Epithelial cell of proximal tubule (primary cell): ENCODE measurements at places on chromosomes 7 and 10. TPM values are rescaled to one million over a fixed set of nuclear protein-coding genes. Genes with fewer than 3 reads are reported as not detected.
A peak's percentile ranks its signal among the peaks of the same experiment; 100 is the strongest.

Gene PRSS2
- total RNA-seq = 0.43 TPM in 1 of 2 replicates, not detected in the other

- no peak for DNase-seq
These were observed 77.6 kb upstream of the UNC5B start for GRCh38 chr10:71134732-71135211.

- DNase-seq = peak; percentile 70
These were observed 75.1 kb upstream of the PTPRZ1 start for GRCh38 chr7:121797657-121798452.

DNA sequence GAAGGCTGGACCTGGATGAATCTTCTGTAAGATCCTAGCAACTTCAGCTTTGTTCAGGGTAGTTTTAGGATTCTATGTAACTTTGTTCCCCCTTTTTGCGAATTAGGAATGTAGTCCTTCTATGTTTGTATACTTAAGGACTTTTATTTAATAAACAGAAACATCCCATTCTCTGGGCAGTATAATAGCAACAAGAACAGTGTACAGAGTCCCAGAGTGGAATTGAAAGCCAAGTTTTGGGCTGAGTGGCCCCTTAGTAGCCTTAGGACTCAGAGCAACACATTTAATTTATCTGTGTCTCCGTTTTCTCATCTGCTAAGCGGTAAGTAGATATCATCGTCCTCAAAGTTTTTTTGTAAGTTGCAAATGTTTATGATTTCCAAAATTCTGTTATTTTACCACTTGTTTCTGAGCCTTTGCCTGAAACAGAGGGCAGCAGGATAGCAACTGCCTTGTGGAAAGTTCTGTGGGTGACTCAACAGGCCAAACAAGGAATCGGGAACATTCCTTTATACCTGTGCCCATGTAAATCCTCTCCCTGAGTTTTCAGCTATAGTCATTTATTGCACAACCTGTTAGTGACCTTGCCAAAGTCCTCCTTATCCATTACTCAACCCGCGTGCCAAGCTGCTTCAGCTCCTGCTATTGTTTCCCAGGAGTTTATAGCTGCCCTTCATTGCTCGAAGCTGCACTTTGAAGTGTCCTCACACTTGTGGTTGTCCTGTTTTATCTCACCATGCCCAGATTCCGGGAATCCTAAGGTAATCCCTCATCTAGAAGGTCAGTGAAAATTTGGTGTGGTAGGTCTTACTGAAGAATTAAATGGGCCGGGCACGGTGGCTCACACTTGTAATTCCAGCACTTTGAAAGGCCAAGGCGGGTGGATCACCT lies 199.1 kb upstream of the AHR start:
- peak; percentile 72 for DNase-seq

DNA sequence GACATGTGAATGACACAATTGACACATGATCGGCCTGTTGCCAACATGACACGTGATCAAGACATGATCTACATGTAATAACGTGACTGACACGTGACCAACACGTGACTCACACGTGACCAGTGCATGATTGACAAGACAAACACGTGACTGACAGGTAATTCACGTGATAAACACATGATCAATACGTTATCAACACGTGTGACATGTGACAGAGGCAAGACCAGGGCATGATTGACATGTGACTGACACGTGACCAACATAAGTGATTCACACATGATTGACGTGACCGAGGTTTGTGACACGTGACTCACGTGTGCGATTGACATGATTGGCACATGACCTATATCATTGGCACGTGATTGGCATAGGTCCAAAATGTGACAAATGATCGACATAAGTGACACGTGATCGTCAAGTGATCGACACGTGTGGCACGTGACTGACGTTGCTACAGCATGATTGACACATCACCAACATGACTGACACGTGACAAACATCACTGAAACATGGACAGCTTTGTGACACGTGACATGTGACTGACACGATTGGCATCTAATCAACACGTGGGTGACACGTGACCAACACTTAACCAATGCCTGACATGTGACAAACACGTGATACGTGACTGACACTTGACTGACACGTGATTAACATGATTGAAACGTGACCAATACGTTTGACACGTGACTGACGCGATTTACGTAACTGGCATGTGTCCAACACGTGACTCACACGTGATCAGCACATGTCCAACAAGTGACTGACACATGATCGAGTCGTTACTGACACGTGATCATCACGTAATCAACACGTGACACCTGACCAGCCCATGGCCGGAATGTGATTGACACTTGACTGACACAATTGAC lies 23.0 kb downstream of the CRPPA start:
- no peak for DNase-seq

Gene IGF2BP3
- total RNA-seq = 42.4 and 49.3 TPM in 2 replicates

Gene ACSM6
- not detected in 2 replicates for total RNA-seq

DNA sequence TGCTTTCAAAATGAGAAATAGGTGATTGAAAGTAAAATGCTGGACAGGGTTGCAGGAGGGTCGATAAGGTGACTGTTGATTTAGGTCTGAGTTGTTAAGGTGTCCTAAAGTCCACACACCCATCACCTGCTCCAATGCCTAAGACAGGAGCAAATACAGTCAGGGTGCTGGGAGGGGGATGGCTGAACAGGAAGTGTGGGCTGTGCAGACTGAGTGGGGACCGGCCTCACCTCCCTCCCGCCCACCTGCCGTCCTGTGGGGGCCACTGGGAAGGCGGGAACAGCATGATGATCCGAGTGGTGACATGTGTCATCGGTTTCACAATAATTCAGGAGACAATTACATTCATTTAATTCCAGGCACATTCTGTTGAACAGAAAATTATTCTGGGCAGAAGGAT lies 260.8 kb downstream of the DNAJB6 start:
- no peak for DNase-seq

- DNase-seq = no peak
These were observed 25.4 kb upstream of the PRXL2A start for GRCh38 chr10:80382989-80383388.

GRCh38 chr10:104074505-104074904 lies 11.2 kb downstream of the COL17A1 start:
- no peak for DNase-seq

GRCh38 chr7:2016761-2017480 lies 215.8 kb downstream of the MAD1L1 start:
- DNase-seq = no peak

DNA sequence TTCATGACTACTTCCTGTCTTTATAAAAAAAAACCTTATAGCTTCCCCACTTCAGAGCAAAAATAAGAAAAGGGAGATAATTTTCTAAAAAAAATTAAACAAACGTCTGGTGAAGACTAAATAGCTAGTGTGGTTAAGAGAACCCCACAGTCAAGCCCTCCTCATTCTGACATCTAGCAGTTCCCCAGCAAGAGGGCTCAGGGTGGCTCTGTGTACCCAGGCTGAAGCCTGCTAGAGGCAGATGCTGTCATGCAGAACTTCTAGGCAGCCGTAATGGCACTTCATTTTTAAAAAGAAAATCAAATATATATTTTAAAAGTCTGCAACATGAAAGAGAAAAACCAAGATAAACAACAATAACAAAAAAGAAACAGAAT lies 223.1 kb upstream of the KLF14 start:
- DNase-seq = no peak

DNA sequence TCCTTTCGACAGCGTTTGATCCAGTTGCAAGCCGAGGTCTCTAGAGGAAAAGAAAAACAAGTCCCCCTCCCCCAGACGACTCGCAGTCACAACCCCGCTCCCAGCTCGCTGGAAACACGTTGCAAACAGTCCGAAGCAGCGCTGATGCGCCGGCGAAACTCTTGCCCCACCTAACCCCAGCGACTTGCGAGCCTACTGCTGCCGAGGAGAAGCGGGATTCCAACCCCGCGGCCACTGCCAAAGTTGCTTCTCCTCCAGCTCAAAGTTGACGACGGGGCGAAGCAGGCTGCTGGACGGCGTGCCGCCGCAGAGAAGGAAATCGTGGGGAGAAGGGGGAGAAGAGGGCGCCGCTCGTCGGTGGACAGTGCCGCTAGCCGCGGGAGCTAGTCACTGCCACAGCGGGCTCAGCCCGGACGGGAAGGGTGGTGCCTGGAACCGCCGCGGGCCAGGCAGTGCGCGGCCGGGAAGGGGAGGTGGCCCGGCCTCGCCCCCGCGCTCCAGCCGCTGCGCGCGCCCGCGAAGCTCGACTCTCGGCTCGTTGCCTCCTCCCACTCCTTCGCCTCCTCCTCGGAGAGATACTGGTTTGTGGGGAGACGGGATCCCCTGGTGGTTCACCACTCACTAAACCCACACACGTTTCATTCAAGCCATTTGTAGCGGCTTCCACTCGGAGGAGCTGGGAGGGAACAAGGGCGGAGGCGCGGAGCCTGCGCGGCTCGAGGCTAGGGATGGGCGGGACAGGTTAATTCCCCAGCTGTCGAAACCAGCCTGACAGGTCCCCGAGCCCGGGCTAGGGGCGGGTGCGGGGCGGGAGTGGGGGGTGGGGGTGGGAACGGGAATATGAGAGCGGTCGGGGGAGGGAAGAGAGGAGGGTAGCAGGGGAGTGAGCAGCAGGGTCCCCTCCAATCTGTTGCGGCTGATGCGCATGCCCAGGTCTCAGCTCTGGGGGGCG lies at the start of gene GPR37:
GPR37 (minus strand) TSS at position 392 of the 952 bp plus-strand sequence. CDS start 816 bp downstream, outside the sequence.
- no peak for DNase-seq

GRCh38 chr10:44946205-44946604 lies 13.4 kb upstream of the RASSF4 start:
- DNase-seq = peak; percentile 52

DNA sequence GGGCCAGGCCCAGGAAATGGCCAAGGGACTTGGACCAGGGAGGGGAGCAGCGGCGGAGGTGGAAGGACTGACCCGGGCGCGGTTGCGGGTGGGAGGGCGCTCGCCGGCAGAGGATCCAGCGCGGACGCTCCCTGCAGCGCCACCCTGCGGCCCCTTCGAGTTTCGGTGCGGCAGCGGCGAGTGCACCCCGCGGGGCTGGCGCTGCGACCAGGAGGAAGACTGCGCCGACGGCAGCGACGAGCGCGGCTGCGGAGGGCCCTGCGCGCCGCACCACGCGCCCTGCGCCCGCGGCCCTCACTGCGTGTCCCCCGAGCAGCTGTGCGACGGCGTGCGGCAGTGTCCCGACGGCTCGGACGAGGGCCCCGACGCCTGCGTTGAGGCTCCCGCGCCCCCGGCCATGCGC lies 16.8 kb upstream of the ZNF467 start:
- no peak for DNase-seq

GRCh38 chr7:24026351-24026750 lies 257.6 kb upstream of the NPY start:
- no peak for DNase-seq

GRCh38 chr7:2202901-2203765 lies 29.6 kb downstream of the MAD1L1 start:
- DNase-seq = no peak

Gene TMEM176A
- 12.4 TPM in 1 of 2 replicates, not detected in the other for total RNA-seq

Gene GLUD1
- total RNA-seq = 145 and 155 TPM in 2 replicates

Gene CPA2
- total RNA-seq = 0.14 TPM in 1 of 2 replicates, not detected in the other

Gene DNAH11
- 0.07 and 2.8 TPM in 2 replicates for total RNA-seq

DNA sequence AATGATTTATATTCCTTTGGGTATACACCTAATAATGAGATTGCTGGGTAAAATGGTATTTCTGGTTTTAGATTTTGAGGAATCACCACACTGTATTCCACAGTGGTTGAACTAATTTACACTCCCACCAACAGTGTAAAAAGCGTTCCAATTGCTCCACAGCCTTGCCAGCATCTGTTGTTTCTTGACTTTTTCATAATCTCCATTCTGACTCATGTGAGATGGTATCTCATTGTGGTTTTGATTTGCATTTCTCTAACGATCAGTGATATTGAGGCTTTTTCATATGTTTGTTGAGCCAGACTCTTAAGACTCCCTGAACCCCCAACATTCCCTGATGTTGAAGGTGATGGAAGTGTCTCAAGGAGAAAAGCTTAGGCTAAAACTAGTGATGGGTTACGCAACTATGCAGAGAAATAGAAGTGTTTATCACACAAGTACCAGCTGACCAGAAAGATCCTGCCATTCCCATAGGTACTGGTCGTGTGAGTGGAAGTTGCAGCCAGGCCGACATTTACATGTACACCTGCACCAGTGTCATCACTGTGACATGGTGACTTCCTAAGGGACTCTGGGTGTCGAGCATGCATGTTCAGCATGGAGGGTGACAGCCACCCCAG lies 711.2 kb upstream of the NRP1 start:
- no peak for DNase-seq

Gene BMPER
- total RNA-seq = 0.29 TPM in 2 replicates

DNA sequence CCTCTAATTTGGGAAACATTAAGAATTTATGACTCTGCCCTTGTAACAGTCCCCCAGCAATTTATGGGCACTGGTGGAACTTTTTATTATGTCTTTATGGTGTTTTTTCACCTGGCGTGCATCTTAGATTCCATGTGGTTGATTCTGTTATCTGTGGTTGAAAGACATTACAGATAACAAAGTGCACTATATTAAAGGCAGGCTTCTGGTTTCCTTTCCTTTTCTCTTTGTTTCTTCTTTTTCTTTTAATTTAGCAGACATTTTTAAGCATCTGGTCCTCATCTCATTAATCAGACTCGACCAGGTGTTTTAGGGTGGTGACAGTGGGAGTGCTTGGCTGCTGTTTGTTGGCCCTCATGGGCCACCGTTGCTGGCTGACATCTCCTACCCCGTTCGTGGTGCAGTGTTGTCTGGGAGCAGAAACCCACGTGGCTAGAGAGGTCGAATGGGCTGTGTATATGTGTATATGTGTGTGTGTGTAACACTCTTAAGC lies 77.4 kb downstream of the LRMDA start:
- DNase-seq = no peak

DNA sequence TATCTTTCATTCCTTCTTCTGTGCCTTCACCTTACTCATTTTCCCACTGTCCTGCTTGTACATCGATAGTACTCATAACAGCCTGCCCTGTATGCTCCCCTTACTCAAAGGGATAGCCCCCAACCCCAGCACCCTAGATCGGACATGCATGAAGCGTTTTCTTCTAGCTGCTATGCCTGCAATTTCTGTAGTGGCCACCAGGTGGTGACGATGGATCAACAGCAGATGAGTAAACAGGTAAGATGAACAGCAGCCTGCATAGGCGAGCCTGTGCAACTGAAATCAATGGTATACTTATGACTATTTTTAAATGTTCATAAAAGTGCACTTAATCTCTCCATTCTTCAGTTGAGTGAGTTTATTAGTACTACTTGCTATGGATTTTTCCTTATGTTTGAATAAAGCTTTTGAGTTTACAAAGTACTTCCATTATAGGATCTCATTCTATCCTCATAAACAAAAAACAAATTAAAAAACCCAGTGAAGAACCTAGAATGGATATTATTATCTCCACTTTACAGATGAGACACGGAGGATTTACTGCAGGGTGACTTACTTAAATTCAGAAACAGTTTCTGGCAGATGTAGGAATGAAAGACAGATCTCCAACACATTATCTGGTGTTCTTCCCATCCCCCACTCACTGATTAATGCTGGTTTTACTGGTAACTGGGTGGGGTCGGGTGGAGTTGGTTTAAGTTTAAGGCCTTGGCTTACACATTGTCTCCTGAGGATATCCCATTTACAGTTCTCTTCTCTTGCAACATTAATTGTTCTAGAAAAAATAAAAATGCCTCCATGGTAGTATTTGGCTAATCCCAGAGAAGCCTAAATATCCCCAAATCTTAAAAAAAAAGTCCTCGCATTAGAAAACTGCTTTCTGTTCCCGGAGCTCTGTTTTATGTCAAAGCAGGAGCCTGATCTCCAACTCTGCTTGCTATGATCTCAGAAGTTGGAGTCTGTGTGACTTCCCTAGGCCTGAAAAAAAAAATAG lies 222.1 kb downstream of the GLI3 start:
- DNase-seq = no peak
